ENCODE measurements at places on chromosomes 13 and 19. TPM values are rescaled to one million over a fixed set of nuclear protein-coding genes. Genes with fewer than 3 reads are reported as not detected.

DNA sequence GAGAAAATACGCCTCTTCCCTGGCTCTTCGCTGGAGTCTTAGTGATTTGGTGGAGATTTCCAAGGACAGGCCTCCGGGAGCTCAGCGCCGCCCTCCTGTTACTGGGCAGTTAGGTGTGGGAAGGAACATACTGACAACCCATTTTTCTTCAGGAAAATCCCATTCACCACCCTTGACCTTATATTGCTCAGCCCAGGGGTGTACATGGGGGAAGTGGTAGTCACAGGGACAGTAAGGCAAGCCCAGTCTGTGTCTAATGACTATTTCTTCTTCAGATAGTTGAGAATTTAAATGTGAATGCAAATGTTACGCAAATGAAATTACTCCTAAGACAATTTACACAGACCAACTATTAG, 119.4 kb downstream of the UQCRFS1 start:
- no peak for DNase-seq

- no peak for DNase-seq
Observed at GRCh38 chr19:38028913-38029510, 122.0 kb downstream of the SIPA1L3 start.

Gene SLITRK6
- 14.7 TPM for polyA plus RNA-seq

- DNase-seq, result no peak
Observed at GRCh38 chr13:92512852-92513251, 713.8 kb upstream of the GPC6 start.

DNA sequence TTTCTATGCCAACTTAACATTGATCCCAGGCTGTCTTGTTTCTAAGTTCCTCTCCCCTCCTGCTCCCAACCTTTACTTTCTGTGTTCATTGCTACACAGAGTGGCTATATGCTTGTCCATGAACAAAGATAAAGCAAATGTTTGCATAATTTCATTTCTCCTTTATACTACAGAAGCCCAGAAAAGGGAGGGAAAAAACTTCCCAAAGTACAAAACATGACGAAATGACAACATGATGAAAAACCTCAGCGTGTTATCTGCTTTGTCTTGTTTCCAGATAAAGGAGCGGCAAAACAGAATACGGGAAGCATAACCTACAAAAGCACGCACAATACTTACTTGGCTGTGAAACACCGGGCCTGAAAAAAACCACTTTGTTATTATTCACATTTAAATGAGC, 336.8 kb downstream of the DNAJC15 start:
- DNase-seq, result no peak

Gene OR7D2
- not detected for polyA plus RNA-seq

DNA sequence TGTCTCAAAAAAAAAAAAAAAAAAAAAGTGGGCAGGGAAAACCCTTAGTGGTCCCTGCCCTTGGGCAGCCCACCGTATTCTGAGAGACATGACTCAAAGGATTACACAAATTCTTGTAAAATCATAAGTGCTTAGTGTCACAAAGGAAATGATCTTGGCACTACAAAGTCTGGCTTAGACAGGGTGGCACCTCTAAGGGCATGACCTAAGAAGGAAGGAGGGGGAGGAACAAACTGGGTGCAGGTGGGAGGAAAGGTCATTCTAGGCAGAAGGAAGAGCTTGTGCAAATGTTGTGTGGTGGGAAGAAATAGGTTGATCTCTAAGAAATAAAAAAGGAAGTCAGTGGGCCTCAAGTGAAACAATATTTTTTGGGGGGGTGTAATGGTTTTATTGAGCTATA, 10.4 kb downstream of the PNPLA6 start:
- no peak for DNase-seq

- no peak for DNase-seq
Observed at GRCh38 chr13:89936256-89936655, 1411.2 kb upstream of the MIR17HG start.

GRCh38 chr19:10724573-10725071, 6.7 kb downstream of the DNM2 start:
- no peak for DNase-seq
